Dorsolateral prefrontal cortex (tissue), 122 donors: ENCODE measurements at places on chromosomes 12 and 14.

- DNase-seq, result no peak
These were observed 29.6 kb downstream of the WBP11 start for GRCh38 chr12:14773685-14774073.

DNA sequence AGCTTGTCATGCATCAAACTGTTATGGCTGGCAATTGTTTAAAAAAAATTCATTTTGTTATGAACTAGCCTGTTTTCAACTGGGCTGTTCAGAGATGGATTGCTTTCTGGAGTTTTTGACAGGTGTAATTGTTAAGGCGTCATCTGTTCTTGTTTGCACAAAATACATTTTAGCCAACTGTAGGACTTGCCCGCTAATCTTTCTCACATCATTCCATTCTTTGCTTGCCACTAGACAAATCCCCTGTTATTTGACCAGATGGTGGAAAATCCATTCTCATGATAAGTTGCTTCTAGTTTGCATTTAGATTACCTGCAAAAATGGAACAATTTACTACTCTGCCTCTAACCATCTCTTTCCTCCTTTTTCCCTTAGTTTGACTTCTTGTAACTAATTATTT lies 114.3 kb downstream of the NPAS3 start:
- DNase-seq, result no peak

DNA sequence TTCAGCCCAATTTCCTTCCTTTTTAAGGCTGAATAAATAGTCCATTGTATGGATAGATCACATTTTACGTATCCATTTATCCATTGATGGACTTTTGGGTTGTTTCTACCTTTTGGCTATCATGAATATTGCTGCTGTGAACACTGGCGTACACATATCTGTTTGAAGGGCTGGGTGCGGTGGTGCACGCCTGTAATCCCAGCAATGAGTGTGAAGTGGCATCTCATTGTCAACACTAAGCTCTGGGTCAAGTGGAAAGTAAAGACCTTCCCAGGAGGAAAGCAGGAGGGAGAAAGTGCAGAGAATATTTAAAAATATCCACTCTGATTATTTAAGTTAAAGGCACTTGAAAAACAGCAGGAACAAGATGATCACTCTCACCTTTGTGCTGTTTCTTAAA lies 11.7 kb upstream of the PLA2G1B start:
- DNase-seq, result no peak

DNA sequence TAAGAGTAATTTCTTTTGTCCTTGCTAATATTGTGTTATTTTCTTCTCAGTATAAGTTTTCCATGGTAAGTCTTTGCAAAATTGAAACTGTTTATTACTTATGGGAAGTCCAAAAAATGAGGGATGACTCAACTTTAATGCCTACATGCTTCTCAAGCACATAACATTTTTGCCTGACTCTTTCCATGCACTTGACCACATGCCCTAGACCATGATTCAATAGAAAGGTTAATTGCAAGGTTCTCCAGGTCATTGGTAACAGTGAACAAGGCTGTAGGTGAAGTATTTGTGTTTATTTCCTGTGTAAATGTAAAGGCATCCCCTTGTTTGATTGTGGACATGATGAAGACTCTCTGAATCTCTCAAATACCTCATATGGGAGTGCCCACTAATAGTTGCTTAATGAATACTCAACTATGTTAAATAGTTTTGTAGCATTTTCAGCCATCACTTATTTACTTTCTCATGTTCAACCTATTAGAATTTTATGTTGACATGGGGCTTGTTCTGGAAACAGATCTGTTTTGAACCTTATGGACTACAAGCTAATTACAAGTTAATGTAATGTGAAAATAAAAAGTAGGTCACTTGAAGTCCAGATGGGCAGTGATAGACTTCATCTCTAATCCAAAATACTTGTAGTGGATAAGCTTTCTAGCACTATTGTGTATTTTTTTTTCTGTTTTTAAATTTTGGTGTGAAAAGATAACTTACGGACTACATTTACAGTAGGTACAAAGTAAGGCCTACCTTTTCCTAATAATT lies 131.7 kb downstream of the TMTC2 start:
- DNase-seq, result no peak

GRCh38 chr12:132131952-132132351 lies 12.2 kb downstream of the DDX51 start:
- DNase-seq, result no peak

DNA sequence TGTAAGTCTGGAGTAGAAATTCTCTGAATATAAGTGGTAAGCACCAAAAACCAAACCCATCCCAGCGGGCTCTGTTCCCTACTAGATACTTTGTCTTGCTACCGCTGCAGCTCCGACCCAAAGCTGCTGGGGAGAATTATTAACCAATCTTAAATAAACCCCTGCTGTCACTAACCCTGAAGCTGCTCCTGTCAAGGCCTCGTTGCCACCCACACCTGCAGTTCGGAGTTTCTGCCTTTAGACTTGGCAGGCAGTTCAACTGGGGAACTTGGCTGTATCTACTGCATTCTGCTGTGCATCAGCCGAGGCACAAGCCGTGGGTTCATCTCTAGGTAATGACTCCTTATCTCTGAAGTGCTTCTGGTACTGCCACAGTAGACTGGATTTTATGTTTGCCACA lies 55.5 kb downstream of the PPM1A start:
- no peak for DNase-seq

- DNase-seq, result no peak
These were observed 206.7 kb upstream of the PWP1 start for GRCh38 chr12:107478881-107479280.

DNA sequence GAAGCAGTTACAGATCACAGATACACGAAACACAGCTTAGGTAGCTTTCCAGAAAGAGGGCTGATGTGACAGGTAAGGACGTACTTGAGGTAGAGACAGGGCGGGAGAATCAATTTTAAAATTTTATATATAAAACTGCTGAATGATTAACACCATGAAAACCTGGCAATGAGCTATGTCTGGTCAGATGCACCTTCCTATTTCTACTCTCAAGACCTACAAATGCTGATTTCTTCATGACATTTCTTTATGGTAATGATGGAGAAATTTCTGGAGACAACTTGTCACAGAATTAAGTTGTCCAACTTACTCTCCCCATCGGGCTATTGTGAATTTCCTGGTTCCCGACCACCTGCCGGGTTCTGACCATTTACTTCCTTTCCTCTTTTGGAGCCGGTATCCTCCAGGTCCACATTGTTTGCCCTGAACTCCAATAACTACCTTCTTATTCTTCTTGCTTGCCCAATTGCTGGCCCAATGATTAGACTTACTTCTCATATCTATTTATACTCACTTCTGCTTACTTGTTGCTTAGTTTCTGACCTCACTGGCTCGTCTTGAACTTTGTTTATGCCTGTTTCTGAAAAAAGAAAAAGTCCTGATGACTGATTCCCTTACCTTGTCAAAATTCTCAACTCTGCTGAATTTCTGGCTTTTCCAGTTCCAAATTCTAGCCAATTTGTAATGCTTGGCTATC lies 12.8 kb upstream of the ATP2B1 start:
- no peak for DNase-seq

DNA sequence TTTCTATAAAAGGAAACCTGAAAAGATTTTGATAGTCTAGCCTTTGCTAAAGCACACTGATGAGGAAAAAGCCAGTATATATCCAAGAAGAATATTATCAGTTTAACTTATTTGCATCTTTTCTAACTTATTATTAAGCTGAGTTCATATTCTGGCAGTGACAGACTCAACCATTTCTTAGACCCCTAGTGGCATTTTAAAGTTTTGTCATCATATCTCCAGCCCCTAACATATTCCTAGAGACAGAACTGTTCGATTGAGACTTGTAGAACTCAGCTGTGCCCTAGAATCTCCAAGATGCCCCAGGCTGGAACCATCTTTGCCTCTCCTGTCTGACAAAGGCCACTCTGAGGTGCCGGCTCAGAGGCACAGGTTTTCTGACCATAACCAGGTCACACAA lies 365.6 kb downstream of the NELL2 start:
- DNase-seq, result no peak

GRCh38 chr12:113472191-113473121 lies 785 bp upstream of the LHX5 start:
- no peak for DNase-seq

DNA sequence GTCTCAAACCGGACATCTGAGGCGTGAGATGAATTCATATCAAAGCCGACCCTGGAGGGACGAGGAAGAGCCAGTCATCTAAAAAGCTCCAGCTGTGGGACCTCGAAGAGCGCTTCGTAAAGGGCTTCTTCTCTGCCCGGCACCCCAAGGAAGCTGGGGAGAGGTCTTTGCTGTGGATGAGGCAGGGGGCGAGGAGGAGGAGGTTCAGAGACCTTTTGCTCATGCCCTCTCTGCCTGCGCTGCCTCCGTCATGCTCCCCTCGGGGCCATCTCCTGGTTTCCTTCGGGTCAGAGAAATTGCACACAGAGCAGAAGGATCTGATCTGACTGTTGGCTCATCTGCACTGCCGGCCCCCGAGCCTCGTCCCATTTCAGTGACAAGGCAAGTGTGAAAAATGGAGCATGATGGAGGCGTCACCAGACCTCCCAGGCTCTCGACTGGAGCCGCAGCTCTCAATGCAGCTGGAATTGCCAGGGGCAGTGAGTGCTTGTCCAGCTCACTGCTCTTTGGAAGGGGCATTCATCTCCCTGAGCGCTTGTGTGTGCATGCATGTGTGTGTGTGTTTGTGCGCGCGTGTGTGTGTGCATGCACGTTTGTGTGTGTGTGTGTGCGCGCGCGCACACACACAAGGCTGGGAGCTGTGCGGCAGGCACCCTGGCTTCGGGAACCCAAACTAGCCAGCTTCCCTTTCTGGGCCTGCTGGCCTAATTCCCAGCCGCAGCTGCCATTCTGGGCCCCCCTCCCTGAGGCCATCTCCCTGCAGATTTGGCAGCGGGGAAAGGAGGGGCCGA lies 9.2 kb downstream of the CABP1 start:
- DNase-seq, result peak; percentile 52

- no peak for DNase-seq
These were observed 55.5 kb downstream of the CDC42BPB start for GRCh38 chr14:103001651-103002396.

DNA sequence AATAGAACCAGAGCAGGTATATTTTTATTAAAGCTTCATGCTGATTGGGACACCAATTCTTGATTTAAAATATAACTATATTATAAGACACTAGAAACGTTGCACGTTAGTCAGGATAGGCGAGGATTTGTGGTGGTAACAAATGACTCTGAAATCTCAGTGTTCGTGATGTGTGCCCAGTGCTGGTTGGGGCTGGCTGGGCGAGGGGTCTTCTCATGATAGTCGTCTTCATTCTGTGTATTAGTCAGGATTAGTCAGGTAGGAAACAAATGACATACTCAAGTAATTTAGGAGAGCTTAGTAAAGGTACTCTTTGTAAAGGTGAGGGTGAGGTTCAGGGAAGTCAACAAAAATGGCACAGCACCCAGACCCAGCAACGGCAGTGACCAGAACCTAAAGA lies 73.9 kb upstream of the HIF1A start:
- no peak for DNase-seq

DNA sequence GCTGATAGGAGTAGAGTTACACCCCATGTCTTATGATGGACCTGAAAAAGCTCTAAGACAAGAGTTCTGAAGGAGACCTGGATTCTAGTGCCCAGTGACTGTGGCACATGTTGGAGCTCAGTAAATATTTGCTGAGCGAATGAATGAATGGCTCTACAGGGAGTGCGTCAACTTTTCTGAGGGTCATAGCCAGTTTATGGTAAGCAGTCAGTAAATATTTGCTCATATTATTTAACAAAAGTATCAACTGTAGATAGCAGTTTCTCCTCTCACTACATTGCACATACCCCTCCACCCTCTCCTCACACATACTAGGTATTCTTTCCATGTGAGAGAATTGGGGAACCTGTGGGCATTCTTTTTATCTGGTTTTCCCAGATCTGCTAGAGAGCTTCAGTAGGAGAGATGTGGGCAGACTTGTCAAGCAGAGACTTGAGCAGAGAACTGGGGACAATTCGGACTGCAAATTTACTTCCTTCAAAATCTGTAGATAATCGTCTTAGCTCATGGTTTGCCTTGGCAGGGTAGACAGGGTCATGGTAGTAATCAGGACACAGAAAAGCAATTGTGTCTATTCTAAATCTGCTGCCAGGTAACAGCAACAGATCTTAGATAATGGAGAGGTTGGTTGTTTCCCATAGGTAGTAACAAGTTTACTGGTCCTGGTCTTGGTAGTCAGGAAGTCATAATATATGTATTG lies 5.7 kb downstream of the SLC4A8 start:
- no peak for DNase-seq

DNA sequence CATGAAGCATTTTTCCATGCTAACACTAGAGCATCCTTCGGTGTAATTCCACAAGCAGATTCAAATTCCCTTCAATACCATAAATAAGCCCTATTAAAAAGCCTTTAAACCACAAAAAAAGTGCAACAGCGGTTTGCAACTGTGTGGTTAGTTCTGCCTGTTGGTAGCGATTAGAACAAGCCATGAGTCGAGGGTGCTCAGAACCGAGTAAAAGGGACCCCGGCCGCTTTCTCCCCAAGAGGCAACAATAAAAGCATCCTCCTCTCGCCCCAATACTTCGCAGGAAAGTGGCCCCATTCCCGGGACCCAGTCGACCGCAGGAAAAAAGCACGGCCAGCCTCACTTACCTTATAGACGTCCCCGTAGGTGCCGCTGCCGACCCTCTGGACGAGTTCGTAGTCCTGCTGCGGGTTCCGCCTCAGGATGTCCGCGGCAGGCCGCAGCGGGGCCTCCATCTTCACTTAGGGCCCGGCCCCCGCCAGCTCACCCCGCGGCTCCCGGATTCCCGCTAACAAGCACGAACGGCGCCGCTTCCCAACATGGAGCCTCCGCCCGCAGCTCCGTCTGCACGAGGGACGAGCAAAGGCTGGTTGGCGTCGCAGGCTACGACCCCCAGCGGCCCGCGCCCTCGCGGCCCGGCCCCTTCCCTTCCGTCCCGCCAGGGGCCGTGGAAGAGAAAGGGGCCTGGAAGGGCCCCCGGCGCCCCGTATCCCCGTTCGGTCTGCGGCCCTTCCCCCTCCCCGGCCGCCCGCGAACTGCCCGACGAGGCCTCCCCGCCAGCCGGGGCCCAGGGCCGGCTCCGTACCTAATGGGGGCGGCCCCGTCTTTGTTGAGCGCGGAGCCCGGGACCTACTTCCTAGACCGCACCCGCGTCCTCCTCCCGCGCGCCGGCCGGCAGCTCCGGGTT lies 521 bp downstream of the MAP4K5 start:
- peak; percentile 48 for DNase-seq

- no peak for DNase-seq
These were observed 137.9 kb upstream of the CPSF6 start for GRCh38 chr12:69101505-69101904.

DNA sequence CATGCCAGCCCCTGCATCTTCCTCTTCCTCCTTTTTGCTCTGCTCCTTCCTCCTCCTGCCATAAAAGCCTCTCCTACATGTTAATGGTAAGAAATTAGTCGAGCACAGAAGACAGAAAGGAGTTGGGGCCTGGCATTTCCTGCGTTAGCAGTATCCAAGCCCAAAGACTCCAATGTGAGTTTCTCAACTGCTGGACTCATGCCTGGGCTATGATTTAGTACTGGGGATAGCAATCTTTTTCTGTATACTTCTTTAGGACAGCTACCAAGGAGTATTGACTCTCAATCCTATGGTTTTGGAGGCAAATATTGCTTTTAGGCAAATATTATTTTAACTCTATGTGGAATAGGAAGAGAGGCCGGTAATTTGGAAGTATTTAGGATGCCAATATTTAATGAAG lies 18.0 kb upstream of the SLC38A4 start:
- DNase-seq, result no peak

GRCh38 chr14:66238969-66239368 lies 247.2 kb upstream of the CCDC196 start:
- DNase-seq, result no peak

- peak; percentile 66 for DNase-seq
These were observed 1.2 kb upstream of the GAPDH start for GRCh38 chr12:6532927-6533652.

GRCh38 chr12:108315486-108316105 lies 23.5 kb downstream of the CMKLR1 start:
- no peak for DNase-seq
